ENCODE measurements at places on chromosomes 4 and X.

- DNase-seq: no peak
Measured at GRCh38 chrX:149493567-149494562, 11.2 kb downstream of the IDS start.

GRCh38 chr4:98150092-98150761 lies 7.0 kb upstream of the STPG2 start:
- DNase-seq: no peak

GRCh38 chr4:118869808-118870342 lies 18.8 kb upstream of the SYNPO2 start:
- DNase-seq: no peak

DNA sequence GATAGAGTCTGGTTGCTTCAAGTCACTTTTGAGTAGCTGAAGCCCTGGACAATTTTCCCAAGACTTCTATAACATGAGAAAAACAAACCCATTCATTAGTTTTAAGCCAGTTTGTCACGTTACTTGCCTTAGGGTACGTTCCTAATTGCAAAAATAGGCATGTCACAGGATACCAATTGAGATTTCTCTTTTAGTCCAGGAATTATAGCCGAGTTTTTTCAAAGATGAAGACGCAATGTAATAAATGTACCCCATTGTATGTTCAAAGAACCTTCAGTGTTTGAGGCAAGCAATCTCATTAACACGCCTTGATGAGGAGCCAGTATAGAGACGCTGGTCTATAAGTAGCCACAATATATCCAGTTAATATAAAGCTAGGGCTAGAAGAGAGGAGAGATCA lies 534.2 kb downstream of the INPP4B start:
- no peak for DNase-seq

DNA sequence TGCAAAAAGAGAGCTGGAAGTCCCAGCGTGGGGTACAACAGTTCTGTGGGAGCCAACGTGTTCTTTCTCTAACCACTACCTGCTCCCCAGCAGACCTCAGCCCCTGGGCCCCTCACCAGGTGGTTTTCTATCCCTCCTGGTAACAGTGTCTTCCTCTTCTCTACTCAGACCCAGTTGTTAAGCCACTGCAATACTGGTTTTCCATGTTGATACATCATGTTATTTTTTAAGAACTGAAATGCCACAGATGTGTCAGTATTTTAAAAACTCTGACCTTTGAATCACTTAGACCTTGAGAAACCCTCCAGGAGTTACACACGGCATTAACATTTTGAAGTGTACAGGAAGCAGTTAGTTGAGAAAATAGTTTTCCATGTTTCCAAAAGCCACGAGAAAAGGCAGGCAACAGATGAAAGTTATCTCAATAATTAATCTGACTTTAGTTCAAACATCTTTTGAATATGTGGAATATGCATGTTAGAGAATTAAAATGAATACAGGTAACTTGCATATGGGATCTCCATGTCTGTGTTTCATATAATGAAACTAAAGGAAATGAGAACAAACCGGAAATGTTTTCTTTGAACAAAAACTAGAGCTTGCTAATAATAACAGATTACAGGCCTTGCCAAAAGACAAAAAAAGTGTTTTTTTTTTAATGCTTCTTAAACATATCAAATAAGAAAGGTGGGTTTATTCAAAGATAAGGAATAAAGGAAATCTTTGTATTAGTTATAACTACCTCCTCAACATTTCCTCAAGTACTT lies 108.8 kb downstream of the ZNF827 start:
- DNase-seq: no peak

- no peak for DNase-seq
Measured at GRCh38 chrX:29225670-29226069, 638.4 kb downstream of the IL1RAPL1 start.

DNA sequence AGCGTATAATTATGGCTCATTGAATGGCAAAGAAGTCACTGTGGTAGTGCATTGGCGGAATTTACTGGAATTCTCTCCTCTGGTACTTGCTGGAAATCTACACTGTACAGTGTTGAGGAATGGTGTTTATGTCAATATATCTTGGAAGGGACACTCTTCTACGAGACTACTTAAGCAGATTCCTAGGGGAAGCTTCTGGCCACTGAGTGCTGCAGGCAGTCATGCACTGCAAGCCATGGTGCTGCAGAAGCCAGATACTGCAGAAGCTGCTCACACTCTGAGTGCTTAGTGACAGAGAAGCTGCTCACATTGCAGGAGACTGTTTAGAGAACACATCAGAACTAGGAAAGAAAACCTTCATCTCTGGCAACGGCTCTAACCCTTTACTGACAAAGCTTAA lies 725.0 kb downstream of the CCSER1 start:
- DNase-seq: no peak

- DNase-seq: no peak
Measured at GRCh38 chr4:27308379-27308778, 447.7 kb downstream of the STIM2 start.

DNA sequence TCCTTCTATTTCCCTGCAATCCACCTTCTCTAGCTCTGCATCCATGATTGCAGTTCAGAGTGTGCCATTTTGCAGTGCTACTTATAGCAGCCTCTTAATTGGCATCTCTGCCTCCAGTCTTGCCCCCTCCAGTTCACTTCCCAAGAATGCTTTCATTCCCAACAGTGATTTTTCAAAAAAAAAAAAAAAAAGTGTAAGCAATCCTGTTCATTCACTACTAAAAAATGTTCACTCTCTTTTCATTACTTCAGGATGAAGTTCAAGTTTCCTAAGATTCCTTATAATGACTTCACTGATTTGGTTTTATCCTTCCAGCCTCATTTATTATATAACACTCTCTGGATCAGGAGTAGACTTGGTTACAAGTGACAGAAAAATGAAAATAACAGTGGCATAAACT lies 124.7 kb upstream of the LNX1 start:
- DNase-seq: no peak

GRCh38 chr4:155025762-155026457 lies 182.5 kb upstream of the NPY2R start:
- DNase-seq: no peak

GRCh38 chrX:68196939-68197791 lies 236.1 kb downstream of the OPHN1 start:
- DNase-seq: peak; percentile 15

GRCh38 chrX:86241547-86241946 lies 93.3 kb downstream of the DACH2 start:
- DNase-seq: no peak

DNA sequence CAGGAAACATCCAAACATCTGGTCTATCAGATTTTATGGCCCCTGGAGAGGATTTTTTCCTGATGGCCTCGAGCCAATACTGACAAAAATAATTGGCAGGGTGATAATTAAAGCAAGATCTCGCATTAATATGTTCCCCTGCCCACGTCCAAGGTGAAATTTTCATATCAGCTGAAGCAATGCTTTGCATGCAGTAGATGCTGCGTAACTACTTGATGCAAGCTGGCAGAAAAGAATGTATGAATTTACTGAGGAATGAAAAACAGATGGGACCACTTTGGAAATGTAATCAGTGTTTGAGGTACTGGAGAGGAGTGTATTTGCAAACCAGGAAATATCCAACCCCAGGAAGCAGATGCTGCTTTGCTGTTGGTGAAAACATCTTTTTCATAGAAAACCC lies 36.8 kb upstream of the REST start:
- no peak for DNase-seq

DNA sequence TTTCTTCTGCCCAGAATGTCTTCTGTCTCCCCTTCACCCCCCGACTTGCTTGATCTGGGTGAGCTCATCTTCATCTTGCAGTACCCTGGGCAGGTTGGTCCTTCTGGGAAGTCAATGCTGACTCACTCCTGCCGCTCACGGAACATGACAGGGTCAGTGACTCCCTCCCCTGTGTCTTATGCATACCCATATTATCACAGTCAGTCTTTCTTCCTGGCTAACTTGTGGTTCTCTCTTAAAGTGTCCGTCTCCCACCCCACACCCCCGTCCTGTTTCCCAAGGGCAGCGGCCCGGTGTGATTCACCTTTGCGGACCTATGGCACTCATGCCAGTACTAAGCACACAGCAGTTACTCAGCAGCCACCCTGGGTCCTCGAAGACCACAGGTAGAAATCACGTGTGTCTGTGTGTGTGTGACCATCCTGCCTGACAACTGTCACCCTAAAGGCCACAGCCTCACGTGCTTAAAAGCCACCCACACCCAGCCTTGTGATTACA lies 17.7 kb downstream of the IQSEC2 start:
- no peak for DNase-seq

DNA sequence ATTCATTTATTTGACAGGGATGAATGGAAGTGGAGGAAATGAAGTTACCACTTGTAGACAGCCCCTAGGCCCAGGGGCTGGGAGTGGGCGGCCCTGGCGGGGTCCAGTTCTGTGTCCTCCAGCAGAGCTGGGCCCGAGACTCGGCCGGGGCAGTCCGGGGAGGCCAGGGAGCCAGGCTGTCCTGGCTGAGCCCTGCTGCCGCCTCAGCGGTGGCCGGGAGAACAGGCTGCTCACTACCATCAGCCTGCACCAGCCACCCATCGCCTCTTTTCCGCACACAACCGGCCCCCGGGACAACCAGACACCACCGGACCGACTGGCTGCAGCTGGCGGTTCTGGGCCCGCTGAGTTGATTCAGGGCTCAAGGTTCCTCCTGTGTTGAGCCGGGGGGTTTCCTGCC lies 25.6 kb downstream of the CLDN34 start:
- DNase-seq: no peak

DNA sequence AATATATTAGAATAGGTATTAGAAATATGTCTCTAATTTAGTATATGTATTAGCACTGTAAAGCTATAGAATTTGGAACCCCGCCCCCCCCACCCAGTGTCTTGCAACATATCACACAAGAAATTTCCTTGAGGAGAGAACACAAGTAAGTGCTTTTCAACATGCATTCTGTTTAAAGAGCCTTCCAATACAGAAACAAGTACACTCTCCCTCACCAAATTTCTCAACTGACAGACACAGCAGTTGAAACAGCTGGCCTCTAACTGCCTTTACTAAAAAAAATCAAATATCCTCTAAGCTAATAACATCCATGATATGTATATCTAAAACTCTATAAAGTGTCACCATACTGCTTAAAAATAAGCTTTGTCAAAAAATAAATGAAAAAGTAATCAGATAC lies 12.4 kb downstream of the CAMK2D start:
- no peak for DNase-seq

- DNase-seq: no peak
Measured at GRCh38 chr4:122588453-122589238, 32.2 kb downstream of the IL21 start.

- DNase-seq: peak; percentile 1
Measured at GRCh38 chr4:5460106-5460801, 248.1 kb downstream of the EVC2 start.

DNA sequence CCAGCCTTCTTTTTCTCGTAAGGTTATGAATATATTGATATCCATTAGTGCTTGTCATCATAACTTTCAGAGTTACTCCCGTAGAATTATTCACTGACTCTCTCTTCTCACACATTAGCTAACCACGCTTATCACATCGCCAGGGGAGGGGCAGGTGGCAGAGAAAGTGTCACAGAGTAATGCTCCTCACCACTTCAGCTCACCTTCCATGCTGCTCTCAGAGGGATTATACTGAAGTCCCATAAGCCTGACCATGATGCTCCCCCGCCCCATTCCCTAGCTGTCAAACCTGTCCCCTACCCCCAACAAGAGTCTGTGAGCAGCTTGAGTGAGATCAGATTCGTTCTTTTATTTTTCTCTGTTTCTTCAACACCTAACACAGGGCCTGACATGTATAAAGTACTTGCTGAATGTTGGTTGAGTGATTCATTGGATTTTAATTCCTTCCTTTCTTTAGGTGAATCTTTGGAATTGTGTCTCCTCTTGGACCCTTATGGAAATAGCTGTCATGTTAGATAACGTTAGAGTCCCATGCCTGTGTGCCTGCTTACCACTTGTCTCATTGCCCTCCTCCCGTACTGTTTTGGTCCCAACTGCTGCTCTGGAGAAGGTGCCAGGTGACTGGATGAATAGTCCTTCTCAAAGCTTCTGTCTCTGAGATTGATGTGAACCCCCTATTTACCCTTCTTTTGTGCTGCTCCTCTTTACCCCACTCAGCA lies 55.1 kb downstream of the RS1 start:
- no peak for DNase-seq

DNA sequence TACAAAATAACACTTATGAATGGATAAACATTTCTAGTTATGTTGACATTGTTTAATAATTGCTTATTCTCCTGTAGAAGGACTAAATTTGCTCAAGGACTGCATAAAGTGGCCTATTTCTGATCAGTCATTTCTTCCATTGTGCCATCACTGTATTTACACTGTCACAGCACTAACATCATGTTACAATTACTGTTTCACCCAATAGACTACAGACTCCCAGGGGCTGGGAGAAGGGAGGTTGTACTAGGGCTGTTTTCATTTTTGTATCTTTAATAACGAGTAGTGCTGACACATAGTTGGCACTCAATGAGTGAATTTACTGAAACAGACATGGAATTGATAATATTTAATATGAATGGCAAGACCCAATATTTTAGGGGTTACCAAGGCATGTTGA lies 139.5 kb downstream of the SLC10A7 start:
- DNase-seq: no peak

DNA sequence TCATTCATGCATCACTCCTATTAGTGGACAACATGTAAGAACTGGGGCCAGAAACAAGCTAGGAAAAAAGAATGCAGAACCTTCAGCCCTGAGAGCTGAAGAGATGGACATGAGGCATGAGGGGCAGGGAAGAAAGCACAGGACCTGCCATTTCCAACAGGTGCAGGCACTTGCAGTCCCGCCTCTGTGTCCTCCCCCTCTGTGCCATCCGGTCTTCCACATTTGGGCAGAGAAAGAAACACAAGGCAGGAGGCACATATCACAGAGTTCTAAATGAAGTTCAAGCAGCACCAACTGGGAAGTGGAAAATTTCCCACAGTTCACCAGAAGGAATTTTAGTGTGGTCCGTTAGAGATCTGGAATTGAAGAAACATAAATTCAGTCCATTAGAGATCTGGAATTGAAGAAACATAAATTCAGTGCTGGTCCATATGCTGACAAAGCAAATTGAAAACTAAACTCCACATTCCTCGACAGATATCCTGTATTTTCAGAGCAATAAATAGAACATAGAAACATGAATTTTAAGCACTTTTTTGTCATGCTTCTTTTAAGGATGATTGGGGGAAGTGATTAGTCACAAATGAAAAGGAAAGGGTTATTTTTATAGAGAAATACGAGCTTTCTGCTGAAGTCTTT lies 57.2 kb upstream of the DAPP1 start:
- DNase-seq: no peak

GRCh38 chr4:187380181-187380581 lies 615.4 kb upstream of the ZFP42 start:
- no peak for DNase-seq

DNA sequence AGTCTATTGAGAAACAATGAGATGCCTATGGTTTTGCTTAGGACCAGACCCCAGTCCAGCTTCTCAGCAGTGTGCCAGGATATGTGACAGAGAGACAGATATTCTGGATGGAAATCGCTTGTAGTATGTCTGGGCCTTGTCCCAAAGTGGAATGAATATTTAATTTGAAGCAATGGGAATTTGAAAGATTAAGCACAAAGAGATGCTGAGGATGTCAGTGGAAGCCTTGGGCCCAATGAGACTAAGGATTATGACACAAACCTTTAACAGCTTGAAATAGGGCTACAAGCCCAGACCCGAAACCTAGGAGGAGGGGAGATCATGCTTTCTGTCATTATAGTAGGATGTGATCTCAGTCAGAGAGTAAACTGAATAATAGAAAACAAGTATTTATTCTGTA lies 459.2 kb downstream of the FAT4 start:
- no peak for DNase-seq

GRCh38 chrX:112078606-112079005 lies 4.0 kb downstream of the TRPC5 start:
- no peak for DNase-seq

GRCh38 chr4:142408003-142408441 lies 438.1 kb downstream of the INPP4B start:
- DNase-seq: no peak

All from smooth muscle cell of the brain vasculature (primary cell).